ENCODE measurements at places on chromosomes 16 and 17.

DNA sequence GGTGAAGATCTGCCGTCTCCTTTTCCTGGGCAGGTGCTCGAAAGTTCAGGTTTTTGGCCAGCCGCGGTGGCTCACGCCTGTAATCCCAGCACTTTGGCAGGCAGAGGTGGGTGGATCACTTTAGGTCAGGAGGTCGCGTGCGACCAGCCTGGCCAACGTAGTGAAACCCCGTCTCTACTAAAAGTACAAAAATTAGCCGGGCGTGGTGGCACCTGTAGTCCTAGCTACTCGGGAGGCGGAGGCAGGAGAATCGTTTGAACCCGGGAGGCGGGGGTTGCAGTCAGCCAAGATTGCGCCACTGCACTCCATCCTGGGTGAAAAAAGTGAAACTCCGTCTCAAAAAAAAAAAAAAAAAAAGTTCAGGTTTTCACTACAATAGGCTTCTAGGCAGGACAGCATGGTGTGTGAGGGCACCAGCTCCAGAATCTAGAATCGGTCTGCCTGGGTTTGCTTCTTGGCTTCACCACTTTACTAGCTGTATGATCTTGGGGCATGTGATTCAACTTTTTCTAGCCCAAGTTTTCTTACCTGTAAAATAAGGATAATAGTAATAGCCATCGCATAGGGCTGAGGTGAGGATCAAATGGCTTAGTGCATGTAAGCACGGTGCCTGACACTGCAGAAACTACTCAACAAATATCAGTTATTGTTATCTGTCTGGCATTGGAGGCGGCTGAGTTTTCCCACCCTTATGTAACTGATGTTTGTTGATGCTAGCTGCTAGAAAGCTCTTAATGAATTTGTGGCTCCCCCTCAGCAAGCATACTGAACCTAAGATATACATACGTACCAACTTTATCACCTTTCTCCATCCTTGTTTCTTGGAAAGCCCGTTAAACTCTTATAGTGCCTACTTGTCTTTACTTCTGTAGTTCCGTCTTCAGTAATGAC, 1.3 kb downstream of the PSMD12 start:
- DNase-seq = no peak

- no peak for DNase-seq
Observed at GRCh38 chr16:57297856-57298255, 13.4 kb upstream of the PLLP start.

DNA sequence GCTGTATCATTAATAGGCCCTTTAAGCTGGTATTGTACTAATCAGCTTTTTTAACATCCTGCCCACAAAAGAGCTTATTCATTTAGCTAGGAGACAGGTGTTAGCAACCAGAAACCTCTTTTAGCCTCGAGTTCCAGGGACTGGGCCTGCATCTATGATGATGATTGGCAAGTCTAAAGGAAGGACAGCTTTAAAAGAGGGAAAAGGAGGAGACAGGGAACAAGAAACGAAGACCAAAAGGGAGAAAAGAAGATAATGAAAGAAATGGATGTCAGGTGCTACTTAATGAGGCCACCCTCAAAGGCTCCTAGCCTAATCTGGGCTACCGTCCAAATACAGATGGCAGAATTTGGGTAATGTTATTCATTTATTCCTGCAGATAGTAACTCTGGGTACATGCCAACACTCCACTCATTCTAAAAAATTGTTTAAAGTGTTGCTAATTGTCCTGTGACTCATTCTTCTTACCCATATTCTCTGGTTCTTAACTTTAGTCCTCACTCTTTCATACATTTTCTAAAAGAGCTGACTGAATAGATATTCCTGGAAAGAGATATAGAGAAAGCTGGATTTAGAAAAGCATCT, 18.7 kb upstream of the RFFL start:
- DNase-seq = no peak

- DNase-seq = no peak
Observed at GRCh38 chr17:12097326-12097725, 76.6 kb downstream of the MAP2K4 start.

DNA sequence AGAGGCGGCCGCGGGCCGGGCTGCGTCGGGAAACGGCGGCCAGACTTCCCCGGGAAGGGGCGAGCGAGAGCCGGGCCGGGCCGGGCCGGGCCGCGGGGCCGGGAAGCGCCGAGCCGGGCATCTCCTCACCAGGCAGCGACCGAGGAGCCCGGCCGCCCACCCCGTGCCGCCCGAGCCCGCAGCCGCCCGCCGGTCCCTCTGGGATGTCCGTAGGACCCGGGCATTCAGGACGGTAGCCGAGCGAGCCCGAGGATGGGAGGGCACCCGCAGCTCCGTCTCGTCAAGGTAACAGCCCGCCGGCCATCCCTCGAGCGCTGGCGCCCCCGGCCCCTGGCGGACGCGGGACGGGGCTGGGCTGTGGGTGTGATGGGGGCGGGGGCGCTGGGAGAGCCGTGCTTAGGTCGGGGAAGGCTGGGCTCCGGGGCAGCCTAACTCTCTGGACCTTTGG, at the start of gene CRHR1:
Gene CRHR1, plus strand, starts transcription at position 28 of the 448 bp plus-strand sequence. Its CDS starts 225 bp downstream, at position 253.
- DNase-seq = no peak

GRCh38 chr16:57612494-57612893, 15.9 kb upstream of the ADGRG1 start:
- DNase-seq = peak; percentile 28

GRCh38 chr17:72122765-72123529, 2.1 kb downstream of the SOX9 start:
- peak; percentile 69 for DNase-seq

- DNase-seq = no peak
Observed at GRCh38 chr17:59434429-59434828, 103.0 kb downstream of the YPEL2 start.

- DNase-seq = no peak
Observed at GRCh38 chr17:70072546-70073309, 2.3 kb upstream of the KCNJ16 start.

GRCh38 chr16:71610447-71610846, 15.5 kb upstream of the MARVELD3 start:
- no peak for DNase-seq

- DNase-seq = no peak
Observed at GRCh38 chr16:83472776-83473501, 334.8 kb upstream of the HSBP1 start.

- DNase-seq = no peak
Observed at GRCh38 chr16:24118126-24118821, 137.9 kb upstream of the CACNG3 start.

GRCh38 chr16:12690024-12690423, 113.7 kb downstream of the CPPED1 start:
- DNase-seq = no peak

DNA sequence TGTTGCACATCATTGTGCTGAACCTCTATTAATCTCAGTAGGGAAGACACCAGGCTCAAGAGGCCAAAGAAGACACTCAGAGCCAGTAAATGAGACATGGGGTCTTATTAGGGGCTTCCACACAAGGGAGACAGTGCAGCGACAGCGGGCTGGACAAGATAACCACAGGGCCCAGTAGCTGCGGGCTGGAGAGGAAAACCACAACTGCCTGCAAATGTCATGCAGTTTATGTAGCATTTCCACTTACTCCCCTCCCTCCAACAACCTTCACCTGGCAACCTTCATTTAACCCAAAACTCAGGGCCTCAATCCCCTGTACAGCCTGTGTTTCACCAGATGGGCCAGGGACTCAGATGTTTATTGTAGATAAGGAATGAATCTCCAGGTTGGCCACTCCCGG, 185.6 kb downstream of the UTP18 start:
- DNase-seq = no peak

GRCh38 chr16:4216596-4216995, 25.3 kb downstream of the SRL start:
- DNase-seq = no peak

DNA sequence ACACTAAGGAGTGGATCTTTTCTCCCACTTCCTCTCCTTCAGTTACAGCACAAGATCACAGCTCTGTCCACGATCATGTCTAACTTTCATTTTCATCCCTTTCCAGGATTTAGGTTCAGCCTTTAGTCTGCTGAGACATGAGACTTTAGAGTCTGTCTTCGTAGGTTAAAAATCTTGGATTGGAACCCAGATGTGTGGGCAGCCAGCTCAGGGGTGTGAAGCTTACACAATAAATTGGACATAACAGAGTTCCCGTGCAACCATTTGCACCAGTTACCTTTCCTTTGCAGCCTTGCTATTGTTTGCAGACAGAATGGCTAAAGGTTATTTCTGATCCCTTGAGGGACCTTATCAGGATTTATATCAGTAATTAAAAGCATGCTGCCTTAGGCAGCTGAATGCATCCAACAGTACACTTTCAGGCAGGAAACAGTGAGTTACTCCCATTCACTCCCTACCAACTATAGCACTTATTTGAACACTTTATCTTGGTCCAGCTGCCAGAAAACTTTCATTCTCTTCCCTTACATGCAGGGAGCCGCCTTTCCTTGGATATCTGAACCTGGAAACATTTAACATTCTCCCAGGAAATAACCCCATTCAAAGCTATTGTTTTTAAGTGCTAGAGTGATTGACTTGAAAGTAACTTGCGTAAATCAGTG, 87.3 kb downstream of the TMEM100 start:
- no peak for DNase-seq

DNA sequence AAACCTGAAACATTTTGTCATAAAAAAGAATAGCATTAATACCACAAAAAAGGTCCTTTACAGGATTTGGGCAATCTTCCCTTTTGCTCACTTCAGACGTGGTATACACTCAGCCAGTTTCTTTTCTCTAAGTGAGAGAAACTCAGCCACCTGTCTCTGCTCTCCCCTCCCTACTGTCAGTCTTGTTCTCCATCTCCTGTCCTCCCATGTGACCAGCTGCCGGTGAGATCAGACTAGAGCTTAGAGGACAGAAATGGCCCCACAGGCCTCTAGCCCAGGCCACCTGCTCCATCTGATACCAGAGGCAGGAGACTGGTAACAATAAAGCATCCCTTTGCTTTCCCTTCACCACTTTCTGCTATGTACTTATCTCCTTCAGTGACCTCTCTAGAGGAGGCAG, 34.9 kb downstream of the CMC2 start:
- DNase-seq = no peak

DNA sequence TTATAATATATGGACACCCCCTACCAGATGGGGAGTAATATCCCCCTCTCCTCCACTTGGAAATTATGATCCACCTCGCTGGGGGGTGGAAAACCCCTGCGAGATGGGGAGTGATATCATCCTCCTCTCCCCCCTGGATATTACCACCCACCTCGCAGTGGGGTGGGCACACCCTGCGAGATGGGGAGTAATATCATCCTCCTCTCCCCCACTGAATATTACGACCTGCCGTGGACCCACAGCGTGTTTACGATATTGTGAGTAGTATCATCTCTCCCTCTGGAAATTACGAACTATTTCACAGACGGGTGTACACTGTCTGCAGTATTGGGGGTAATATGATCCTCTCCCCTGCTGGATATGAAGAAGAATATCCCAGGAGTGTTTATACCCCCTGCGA, 228.3 kb upstream of the WSCD1 start:
- DNase-seq = no peak

DNA sequence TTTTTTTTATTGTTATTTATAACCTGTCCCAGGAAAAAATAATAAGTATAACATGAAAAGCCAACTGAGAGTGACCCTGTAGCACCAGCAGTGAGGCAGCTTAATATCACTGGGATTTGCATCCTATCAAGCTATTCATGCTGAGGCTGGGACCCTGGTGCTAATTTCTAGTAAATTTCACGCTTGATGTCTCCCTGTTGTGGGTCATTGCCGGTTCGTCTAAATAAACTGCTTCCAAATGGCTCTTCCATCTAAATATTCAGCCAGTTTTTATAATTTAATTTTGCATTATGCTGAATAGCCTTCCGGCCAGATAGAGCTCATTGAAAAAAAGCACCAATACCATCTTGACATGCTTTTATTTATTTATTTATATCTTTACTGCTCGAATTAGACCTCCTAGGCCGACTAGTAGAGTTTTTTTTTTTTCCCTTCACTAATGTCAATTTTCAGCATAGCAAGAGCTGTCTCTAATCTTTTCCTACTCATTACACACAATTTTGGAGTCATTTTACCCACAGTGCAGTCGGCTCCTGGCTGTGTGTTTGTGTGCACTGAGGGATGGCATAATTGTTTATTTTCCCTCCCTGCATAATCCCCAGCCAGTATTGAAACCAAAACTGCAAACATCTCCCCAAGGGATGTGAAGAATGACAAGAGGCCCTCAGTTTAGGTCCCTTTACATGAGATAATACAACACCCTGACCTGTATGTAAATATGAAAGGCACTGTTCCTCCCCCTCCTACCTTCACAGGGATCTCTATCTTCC, 168.8 kb downstream of the AATF start:
- no peak for DNase-seq

DNA sequence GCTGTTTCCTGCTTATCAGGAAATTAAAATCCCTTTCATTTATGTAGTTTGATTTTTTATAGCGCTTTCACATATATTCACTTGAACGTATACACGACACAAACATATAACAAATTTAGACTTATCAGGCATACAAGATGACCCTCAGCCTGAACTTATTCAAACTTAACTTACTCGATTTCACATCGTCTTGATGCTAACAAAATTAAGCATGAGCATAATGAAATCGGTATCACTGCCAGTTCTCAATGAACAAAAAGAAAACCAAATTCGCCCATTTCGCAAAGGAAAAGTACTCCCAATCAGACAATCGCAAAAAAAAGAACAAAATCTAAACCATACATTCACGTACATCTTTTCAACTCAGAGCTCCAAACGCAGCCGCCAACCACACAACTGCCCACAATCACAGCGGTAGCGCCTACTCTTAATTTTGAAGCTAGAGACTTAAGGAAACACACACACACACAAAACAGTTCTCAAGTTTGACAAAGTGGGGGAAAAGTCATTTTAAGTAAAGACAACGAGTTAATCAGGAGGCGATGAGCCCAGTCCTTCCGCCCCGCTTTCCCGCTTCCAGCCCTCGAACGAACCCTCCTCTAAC, 1.1 kb downstream of the GJC1 start:
- no peak for DNase-seq

GRCh38 chr17:40848583-40849235, 18.3 kb downstream of the KRT12 start:
- no peak for DNase-seq

DNA sequence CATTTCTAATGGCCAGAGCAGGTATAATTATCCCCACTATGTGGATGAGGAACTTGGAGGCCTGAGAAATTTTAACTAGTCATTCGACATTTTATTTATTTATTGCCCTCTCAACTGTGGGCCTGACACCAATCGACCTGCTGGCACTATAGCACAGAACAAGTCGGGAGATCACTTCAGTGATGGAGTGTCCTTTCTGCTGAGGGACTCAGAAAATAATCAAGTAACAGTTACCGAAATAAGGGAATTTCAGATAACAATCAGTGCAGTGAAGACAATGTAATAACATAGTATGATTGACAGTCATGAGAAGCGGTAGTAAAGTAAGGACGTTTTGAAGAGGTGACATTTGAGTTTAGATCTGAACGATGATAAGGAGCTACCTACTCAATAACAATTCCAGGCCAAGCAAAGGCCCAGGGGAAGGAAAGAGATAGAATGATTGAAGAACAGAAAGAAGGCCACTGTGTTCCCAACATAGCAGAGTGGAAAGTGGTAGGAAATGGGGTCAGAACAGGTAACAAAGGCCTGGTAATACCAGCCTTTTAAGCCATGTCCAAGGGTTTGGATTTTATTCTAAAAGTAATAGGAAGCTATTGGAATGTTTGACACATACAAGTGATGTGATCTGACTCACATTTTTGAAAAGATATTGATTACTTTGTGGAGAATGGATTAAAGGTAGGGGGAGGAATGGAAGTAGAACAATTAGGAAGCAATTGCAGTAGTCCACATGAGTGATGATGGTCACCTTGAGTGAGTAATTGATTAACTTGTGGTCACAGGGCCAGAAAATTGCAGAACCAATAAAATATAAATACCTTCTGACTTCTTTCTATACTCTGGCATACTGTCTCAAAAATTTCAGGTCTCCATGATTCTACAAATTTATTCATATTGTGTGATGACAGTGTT, 1.4 kb downstream of the STXBP4 start:
- no peak for DNase-seq

- DNase-seq = no peak
Observed at GRCh38 chr16:88936008-88936555, 40.9 kb downstream of the CBFA2T3 start.
